ENCODE measurements at places on chromosomes 4 and X.

DNA sequence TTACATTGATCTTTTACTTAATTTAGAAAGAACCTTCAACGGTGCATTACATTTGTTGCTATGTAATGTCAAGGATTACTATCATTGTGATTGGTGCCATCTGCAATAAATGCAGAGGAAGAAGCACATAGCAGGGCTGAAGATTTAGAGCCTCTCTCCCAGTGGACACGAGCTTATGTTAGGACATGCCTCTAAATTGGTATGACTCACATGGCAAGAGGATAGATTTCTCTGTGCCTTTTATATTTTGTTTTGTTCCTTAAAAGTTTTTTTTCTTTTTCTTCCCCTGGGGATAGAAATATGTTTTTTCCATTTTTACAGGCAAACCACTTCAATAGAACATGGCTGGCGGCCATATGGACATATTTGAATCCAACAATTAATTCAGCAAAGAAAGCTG is 205.0 kb upstream of the HAND2 start:
- DNase-seq = no peak

DNA sequence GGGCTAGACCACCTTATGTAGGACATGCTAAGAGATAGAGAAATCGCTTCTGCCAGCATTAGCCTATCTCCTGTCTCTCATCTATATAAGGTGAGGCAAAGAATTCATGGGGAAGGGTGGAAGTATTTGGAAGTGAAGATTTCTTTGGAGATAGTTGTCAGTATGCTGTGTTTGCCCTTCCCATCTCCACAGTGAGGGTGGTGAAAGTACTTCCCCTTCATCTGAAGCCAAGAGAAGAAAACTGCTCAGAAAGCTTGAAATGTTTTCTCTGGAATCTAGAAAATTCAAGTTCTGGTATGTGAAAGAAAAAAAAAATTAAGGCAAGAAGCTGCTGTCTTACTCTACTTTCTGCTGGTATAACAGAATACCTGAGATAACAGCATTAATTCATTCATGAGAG is 12.3 kb upstream of the ADH5 start:
- no peak for DNase-seq

GRCh38 chr4:78293348-78293747 is 236.2 kb downstream of the FRAS1 start:
- DNase-seq = no peak

DNA sequence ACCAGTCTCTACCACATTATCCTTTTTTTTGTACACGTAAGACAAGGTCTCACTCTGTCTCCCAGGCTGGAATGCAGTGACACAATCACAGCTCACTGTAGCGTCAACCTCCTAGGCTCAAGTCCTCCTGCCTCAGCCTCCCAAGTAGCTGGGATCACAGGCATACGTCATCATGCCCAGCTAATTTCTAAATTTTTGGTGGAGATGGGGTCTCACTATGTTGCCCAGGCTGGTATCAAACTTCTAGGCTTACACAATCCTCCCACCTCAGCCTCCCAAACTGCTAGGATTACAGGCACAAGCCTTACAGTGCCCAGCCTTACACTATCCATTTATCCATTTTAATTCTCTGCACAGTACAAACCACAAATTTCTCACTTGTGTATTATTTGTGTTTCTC is 58.0 kb downstream of the CLOCK start:
- no peak for DNase-seq

GRCh38 chrX:5236096-5236495 is 992.6 kb downstream of the NLGN4X start:
- no peak for DNase-seq

DNA sequence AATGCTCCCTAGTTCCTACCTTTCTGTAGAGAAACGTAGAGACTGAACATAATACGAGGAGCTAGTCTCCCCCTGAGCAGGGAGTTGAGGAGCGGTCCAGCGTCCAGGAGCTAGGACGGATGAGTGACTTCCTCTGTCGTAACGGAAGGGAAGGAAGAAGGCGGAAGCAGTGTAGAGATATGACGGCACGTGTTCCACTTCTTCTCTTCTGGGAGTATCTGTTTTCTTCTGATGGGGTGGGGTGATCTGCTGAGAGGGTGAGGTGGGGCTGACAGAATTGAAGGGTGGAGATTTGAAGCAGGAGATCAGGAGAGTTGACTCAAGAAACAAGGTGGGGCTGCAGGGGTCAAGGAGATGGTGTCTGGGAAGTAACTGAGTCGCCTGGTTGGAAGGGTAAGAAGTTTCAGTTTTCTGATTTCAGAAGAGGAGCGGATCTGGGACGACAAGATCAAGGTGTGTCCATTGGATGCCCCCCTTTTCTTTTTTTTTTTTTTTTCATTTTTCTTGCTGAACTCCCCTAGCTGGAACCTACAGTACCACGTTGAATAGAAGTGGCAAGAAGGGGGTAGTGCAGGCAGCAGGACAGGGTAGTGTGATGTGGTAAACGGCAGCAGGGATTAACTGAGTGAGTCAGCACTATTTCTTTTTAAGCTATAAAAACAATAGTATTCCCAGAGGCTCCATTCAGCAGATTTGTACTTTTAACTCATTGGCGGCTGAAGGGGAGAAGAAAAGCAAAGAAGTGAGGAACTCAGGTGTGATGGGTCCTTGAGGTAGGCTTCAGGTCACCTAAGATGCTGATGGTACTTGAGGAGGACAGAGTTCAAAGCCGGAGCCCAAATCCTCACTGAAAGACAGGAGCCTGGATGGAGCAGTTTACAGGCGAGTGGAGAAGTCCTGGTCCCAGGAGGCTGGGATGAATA is 50.8 kb upstream of the SETD7 start:
- no peak for DNase-seq

GRCh38 chr4:26476545-26476944 is 13.7 kb downstream of the CCKAR start:
- DNase-seq = no peak

DNA sequence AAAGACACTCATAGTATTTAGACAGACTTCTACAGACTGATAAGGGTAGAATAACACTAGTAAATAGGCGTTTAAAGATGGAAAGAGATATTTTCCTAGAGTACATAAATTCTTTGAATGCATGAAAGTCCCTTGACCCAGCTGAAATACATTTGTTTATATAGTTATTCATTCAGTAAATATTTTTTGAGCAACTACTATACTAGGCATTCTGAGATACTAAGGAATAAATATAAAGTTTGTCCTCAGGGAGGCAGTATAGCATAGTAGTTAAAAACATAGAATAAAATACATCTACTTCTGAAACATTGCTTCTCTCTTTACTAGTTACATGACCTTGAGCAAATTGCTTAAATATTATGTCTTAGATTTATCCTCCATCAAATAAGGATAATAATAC is 27.4 kb downstream of the HMGN5 start:
- no peak for DNase-seq

GRCh38 chr4:4425696-4426095 is 38.8 kb downstream of the NSG1 start:
- DNase-seq = no peak

DNA sequence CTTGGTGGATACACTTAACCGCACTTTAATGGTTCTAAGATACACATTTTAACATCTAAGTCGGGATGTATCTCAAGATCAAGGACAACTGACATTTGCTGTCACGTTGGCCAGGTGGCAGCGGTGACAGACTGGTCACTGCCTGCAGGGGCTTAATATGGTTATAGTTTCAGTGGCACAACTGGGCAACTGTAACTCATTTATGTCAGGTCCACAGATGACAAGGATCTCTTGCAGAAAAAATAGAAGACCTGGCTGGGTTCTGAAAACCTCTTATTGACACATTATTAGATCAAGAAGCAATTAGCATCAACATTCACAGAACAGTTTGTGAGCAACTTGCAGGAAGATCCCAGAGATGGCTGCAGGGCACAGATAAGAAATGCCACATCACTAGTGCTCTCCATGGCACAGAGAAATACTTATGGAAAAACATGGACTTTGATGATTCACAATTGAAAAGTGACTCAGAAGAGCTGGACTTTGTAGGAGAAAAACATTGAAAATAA is 99.6 kb upstream of the SORBS2 start:
- DNase-seq = no peak

Data from stimulated activated CD8-positive, alpha-beta memory T cell treated with anti-CD3 and anti-CD28 coated beads, Interleukin-12 subunit alpha, Interleukin-12 subunit beta, amount 100 ng/mL, for 1 hour (primary cell).